CD4-positive, alpha-beta T cell treated with Interleukin-15 for 4 hours (primary cell): ENCODE measurements at places on chromosomes 12 and 14.

DNA sequence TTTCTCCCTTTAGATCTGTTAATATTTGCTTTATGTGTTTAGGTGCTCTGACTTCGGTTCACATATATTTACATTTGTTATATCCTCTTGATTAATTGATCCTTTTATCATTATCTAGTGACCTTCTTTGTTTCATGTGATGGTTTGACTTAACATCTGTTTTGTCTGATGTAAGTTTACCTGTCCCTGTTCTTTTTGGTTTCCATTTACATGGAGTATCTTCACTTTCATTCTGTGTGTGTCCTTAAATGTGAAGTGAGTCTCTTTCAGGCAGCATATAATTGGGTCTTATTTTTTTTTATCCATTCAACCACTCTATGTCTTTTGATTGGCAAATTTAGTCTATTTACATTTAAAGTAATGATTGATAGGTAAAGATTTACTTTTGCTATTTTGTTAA lies 24.2 kb downstream of the TRMT5 start:
- no peak for DNase-seq

DNA sequence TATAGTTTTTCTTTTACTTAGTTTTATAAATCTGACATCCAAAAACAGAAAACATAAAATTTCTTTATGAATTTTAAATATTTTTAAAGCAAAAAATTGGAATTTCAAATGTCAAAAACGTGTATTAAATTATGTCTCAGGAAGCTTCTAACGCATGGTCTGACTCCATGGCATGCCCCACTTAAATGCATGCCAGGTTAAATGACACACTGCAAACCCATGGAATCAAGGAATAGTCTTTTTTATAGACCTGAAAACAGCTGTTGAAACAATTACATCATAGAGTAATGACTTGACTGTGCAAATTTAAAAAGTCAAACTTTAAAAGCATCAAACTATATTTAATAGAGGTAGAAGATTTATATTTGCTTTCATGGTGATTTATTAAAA lies 96.1 kb upstream of the DACT1 start:
- DNase-seq: no peak

DNA sequence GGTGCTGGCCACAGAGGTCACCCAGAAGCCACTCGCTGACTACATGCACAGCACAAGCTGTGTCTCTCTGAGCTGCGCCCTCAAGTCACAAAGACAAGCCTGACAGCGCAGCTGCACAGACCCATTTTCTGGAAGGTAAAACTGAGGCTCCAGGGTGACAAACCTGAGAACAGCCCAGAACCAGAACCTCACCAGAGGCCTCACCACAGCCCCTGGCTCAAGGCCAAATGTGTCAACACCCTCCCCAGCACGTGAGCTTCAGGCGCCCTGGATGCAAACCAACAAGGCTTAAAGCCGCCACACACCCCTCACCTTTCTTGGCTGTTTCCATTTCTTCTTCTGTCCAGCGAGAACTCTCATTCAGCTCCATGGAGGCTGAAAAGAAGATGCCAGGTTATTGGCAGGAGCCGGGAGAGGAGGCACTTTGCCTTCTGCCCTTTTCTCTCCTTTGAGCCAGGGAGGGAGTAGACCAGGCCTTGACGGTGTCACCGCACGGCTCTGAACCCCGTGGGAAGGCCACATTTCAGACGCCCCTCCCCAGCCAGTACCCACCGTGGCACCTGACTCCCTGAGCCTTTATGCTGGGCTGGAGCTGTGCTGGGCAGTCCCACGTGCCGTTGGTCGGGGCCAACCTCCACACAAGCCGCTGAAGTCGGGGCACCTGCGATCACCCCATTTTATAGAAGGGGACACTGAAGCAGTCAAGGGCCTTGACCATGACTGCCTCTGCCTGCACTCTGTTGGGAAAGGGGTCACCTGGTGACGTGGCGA lies 103.1 kb downstream of the RFLNA start:
- no peak for DNase-seq

DNA sequence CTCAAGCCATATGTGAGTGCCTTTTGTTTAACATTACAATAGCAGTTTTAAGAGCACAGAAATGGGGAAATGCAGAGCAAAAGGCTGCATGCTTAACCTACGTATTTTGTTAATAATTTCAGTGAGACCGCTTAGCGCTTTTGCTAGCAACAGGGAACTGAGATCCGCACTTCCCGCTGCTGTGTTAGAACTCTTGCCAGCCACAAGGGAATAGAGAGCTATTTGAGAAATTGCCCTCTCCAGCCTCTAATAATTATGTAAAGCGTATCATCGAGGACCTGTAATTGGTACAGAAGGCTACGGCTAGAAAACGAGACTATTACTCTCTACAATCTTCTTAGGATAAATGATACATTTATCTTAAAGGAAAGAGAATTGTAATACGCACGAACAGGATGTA lies 205.2 kb upstream of the GRIP1 start:
- DNase-seq: no peak

DNA sequence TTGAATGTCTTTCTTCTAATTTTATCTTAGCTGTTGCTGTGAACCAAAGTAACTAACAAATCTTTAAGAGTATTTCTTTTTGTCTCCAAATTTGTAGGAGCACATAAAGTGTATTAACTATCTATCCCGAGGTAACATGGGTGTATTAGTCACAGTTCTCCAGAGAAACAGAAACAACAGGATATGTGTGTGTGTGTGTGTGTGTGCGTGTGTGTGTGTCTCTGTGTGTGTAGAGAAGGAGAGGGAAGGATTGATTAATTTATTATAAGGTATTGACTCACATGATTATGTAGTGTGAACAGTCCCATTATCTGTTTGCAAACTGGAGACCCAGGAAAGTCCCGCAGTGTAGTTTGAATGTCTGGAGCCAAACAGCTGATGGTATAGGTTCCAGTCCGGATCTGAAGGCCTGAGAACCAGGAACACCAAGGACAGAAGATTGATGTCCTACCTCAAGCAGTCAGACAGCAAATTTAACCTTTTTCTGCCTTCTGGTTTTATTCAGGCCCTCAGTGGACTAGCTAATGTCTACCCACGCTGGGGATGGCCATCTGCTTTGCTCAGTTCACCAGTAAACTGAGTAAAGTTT lies 14.4 kb downstream of the G2E3 start:
- DNase-seq: no peak

GRCh38 chr12:68538726-68539614 lies 71.7 kb upstream of the RAP1B start:
- peak; percentile 67 for DNase-seq
